Natural killer cell (primary cell): ENCODE measurements at places on chromosomes 2 and 18. TPM values are rescaled to one million over a fixed set of nuclear protein-coding genes. Genes with fewer than 3 reads are reported as not detected.

DNA sequence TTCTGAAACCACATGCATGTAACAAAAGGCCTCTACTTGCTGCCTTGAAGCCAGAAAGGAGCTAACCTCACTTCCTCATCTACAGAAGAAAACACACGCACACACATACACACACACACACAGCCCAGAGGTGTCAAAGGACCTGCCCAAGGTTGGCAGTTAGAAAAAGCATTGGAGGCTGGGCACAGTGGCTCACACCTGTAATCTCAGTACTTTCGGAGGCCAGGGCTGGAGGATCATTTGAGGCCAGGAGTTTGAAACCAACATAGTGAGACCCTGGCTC lies 125.9 kb upstream of the RNF152 start:
- H3K4me3 ChIP-seq: no peak overlapping the region
- H3K27me3 ChIP-seq: no peaks in the 10 kb centered on the region
- no peak overlapping the region for H3K27ac ChIP-seq
- no peaks in the 10 kb centered on the region for H3K4me1 ChIP-seq
- H3K36me3 ChIP-seq: no peaks in the 10 kb centered on the region

AGXT gene
- not detected for total RNA-seq

GRCh38 chr2:100870652-100871531 lies 51.0 kb downstream of the NPAS2 start:
- DNase-seq: no peak
- H3K27me3 ChIP-seq: no peaks in the 10 kb centered on the region
- H3K4me3 ChIP-seq: no peak overlapping the region
- no peaks in the 10 kb centered on the region for H3K36me3 ChIP-seq
- H3K27ac ChIP-seq: no peak overlapping the region

- no peaks in the 10 kb centered on the region for H3K27me3 ChIP-seq
- no peaks in the 10 kb centered on the region for H3K36me3 ChIP-seq
- no peak overlapping the region for H3K4me3 ChIP-seq
- no peak overlapping the region for H3K27ac ChIP-seq
- no peaks in the 10 kb centered on the region for H3K4me1 ChIP-seq
Measured at GRCh38 chr18:60110836-60111235, 211.0 kb downstream of the PMAIP1 start.

WDR7 gene
- 71.1 TPM for total RNA-seq

DNA sequence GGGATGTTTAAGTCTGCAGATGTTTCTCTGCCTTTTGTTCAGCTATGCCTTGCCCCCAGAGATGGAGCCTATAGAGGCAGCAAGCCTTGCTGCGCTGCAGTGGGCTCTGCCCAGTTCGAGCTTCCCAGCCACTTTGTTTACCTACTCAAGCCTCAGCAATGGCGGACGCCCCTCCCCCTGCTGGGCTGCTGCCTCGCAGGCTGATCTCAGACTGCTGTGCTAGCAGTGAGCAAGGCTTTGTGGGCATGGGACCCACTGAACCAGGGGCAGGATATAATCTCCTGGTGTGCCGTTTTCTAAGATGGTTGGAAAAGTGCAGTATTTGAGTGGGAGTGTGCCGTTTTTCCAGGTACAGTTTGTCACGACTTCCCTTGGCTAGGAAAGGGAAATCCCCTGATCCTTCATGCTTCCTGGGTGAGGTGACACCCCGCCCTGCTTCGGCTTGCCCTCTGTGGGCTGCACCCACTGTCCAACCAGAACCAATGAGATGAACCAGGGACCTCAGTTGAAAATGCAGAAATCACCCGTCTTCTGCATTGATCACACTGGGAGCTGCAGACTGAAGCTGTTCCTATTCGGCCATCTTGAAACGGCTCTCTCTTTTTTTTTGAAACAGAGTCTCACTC lies 27.6 kb upstream of the ADAM23 start:
- no peak overlapping the region for H3K27ac ChIP-seq
- H3K27me3 ChIP-seq: no peaks in the 10 kb centered on the region
- H3K4me3 ChIP-seq: no peak overlapping the region
- no peaks in the 10 kb centered on the region for H3K4me1 ChIP-seq

- no peak for DNase-seq
- H3K27ac ChIP-seq: no peak overlapping the region
Measured at GRCh38 chr2:135149251-135149650, 97.2 kb downstream of the RAB3GAP1 start.

GRCh38 chr18:64244571-64244970 lies 95.7 kb upstream of the LINC00305 start:
- no peaks in the 10 kb centered on the region for H3K4me1 ChIP-seq
- H3K27me3 ChIP-seq: no peaks in the 10 kb centered on the region
- H3K36me3 ChIP-seq: no peaks in the 10 kb centered on the region

DNA sequence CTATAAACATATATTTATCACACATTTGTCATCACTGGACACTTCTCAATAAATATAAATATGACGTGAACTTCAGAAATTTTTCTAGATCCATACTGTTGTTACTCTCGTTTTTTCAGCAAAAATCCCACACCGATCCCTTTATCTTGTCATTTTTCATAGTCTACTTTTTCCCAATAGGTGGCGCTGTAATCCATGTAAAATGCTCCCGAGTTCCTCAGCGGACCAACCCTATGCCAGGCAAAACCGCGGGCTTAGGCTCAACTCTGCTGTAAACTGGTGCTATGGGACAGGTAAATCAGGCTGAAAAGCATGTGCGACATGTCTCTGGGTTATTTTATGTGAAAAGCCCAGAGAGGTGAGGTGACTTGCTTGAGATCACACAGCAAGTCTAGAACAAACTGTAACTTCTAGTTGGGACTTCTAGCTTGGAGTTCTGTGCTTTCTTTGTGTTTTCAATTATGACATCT lies 104.0 kb downstream of the COBLL1 start:
- H3K4me1 ChIP-seq: no peaks in the 10 kb centered on the region
- H3K27ac ChIP-seq: no peak overlapping the region
- no peak overlapping the region for H3K4me3 ChIP-seq
- H3K36me3 ChIP-seq: no peaks in the 10 kb centered on the region
- no peaks in the 10 kb centered on the region for H3K27me3 ChIP-seq
- peak; percentile 25 for DNase-seq

LAMA1 gene
- total RNA-seq: not detected

ERFE gene
- total RNA-seq: 4.8 TPM

LRRTM4 gene
- not detected for total RNA-seq
